Urinary bladder (tissue), 4 donors: ENCODE measurements at places on chromosomes 2 and 18. TPM values are rescaled to one million over a fixed set of nuclear protein-coding genes. Genes with fewer than 3 reads are reported as not detected.

The BOLL gene
- 0.11 TPM for total RNA-seq

- no peak for DNase-seq
Observed at GRCh38 chr2:33042819-33043218, 96.1 kb downstream of the LTBP1 start.

DNA sequence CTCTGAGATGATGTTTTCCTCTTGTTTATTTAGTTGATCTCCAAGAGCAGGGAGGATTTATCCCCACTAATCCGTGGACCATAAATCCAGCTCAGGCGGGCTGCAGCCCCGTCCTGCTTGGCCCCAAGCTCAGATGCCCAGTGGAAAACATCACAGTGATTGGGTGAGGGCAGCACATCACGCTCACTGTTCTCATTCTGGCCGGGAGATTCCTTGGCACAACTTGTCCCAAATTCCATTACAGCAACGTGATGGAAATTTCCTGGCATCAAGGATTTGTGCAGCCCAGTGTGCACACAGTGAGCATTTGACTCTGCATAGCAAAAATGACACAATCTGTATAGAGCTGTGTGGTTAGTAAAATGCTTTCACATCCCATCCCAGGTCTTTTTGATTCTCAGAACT lies 96.8 kb downstream of the VAPA start:
- no peak for DNase-seq

- DNase-seq, result no peak
Observed at GRCh38 chr2:100834221-100834620, 14.3 kb downstream of the NPAS2 start.

DNA sequence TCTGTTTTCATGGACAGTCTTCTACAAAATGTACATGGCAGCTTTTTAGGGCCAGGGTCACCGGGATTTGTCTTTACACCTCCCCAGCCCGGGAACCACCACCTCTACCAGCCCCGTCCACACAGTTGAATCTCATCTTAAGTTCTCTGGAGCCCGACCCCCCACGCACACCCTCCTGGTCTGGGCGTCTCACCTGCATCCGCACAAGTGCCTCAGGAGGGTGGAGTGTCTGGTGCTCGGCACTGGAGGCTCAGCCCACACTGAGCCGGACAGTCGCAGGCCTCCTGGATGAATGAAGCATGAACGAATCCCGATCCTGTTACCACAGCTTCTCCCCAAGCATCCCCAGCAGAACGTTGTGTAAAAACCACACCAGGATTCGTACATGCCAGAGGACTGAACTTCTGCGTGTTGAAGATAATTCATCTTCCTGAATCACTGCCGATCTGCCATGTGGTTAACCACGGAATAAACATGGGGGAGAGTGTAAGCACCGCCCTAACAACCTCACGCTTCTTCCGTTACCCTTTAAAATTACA lies 162.0 kb downstream of the RTP5 start:
- DNase-seq, result no peak

- no peak for DNase-seq
Observed at GRCh38 chr18:76394780-76395476, 100.1 kb downstream of the ZNF516 start.

GRCh38 chr2:211141646-211142045 lies 585.2 kb downstream of the CPS1 start:
- no peak for DNase-seq

- no peak for DNase-seq
Observed at GRCh38 chr18:48137374-48138081, 207.1 kb upstream of the SMAD2 start.

The OTOS gene
- not detected for total RNA-seq

DNA sequence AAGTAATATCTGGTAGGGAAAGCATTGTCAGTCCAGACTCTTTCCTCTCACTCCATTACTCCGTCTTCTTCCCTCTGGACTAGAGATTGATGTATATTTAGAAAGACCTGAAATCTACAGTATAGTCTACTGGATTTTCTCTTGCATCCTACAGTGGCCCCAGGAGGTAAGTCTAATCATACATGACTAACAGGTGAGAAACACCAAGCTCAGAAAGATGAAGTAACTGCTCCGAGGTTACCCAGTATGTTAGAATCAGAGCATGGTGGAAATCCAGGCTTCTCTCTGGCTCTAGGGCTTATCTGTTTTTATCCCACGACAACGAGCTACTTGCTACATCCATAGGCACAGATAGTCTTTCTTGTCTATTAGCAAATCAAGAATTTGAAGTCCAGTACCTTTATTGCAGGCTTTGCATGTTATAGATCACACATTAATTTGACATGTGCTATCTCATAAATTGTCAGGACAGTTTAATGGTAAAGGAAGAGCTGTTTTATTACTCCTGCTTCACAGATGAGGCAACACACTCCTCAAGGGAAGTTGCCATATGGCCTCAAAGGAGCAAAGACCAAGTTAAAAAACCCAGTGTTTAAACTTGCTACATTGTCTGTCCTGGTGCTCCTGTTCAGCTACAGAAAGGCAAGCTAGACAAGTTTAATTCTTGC lies 484.3 kb downstream of the THSD7B start:
- DNase-seq, result no peak

The NCKAP5 gene
- 14.4 TPM for total RNA-seq
